Left lobe of liver (tissue), 2 donors: ENCODE measurements at places on chromosomes 4 and X. TPM values are rescaled to one million over a fixed set of nuclear protein-coding genes. Genes with fewer than 3 reads are reported as not detected.

The CTAG2 gene
- not detected for total RNA-seq

GRCh38 chr4:154120006-154120676 is 331.3 kb upstream of the SFRP2 start:
- DNase-seq: no peak

The ADH1A gene
- total RNA-seq: 355 TPM

DNA sequence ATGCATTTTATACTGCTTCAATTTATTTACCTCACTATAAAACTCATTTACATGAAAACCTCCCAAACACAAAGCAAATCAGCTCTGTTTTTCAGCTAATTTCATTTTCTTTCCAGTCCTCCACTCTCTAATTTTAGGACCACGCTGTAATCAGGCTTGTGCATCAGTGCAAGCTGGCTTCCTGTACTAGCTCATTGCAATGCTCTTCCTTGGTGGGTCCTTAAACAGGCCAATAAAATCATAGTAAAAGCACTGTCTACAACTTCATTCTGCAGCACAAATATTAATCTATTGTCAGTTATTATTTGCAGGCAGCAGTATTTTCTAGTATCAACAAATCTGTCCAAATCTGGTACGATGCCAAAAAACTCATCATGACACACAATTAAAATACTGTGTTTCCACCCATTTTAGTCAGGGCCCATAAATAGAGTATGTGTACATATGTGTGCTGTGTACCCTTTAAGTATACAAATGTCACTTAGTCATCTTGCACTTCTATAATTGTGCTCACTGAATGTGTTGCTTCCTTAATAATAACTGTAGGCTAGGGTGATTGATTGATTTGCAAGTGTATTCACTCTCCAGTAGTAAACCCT is 178.2 kb upstream of the HCCS start:
- no peak for DNase-seq

DNA sequence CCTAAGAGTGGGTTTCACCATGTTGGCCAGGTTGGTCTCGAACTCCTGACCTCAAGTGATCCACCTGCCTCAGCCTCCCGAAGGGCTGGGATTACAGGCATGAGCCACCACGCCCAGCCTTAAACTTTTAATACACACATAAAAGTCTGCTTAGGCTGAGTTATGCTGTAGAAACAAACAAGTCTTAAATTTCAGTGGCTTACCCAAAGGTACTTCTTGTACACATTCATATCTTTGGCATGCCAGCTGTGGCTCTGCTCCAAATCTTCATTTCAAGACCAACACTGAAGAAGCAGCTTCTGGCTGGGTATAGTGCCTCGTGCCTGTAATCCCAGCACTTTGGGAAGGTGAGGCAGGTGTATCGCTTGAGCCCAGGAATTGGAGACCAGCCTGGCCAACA is 80.3 kb downstream of the PPEF2 start:
- no peak for DNase-seq

The ZFX gene
- 12.5 TPM for total RNA-seq

- DNase-seq: no peak
These were observed 51.5 kb upstream of the GPRIN3 start for GRCh38 chr4:89358935-89359638.

GRCh38 chrX:15233416-15234015 is 36.4 kb downstream of the ASB9 start:
- no peak for DNase-seq

GRCh38 chr4:26787461-26788340 is 72.9 kb upstream of the STIM2 start:
- no peak for DNase-seq

DNA sequence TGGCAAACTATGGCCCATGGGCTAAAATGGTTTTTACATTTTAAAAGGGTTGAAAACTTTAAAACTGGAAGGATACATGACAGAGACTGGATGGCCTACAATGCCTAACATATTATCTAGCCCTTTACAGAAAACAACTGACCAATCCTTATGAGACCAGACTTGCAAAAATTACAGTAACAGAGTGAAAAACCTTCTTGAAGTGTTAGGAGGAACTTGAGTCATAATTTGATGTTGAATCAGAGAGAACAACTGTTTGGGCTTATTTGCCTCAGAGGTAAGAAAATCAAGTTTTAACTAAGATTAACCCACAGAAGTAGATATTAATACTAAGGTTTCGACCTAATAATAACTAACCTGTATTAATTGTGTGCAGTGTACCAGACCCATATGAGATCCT is 12.4 kb upstream of the NAP1L5 start:
- DNase-seq: no peak

GRCh38 chr4:108171339-108172230 is 2.9 kb upstream of the LEF1 start:
- no peak for DNase-seq

The PF4V1 gene
- not detected for total RNA-seq

- no peak for DNase-seq
These were observed 119.2 kb upstream of the EDNRA start for GRCh38 chr4:147361726-147362125.

The TMSB15B gene
- 0.28 TPM for total RNA-seq

The PRDM8 gene
- 0.28 TPM for total RNA-seq

GRCh38 chrX:53718073-53718472 is 31.6 kb upstream of the HUWE1 start:
- DNase-seq: no peak

- peak; percentile 51 for DNase-seq
These were observed 53.2 kb upstream of the ABCG2 start for GRCh38 chr4:88211473-88212252.

- no peak for DNase-seq
These were observed 34.6 kb downstream of the PDLIM5 start for GRCh38 chr4:94486372-94486801.

DNA sequence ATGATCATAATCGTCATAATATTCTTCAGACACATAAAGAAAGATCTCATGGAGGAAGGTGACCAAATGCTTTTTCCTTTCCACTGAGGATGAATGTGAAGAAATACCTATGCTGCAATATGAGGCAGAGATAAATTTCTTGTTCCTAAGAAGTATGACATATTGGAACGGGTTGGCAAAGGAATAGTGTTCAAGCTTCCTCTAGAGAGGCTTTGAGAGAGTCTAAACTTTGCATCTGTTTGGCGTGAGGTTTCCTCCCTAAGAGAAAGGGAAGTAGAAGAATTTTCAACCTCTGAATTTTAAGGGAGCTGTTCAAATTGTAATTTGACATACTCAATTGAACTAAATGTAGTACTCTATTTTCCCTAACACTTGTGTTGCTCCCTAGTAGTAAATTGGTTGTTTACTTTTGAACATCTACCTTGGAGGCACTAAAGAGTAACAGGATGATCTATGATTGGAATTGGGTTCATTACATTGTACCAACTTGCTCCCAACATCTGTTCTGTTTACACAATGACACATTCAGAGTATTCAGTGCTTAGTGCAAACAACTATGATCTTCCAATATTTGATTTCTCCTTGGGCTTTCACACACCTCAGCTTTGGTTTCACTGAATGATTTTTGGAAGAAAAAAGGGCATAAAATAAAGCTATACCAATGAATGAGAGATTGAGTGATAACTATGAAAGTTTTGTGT is 122.0 kb downstream of the CORIN start:
- DNase-seq: no peak

The ZNF330 gene
- 26.1 TPM for total RNA-seq

- DNase-seq: no peak
These were observed 22.2 kb downstream of the LIN54 start for GRCh38 chr4:82988323-82988832.

The SLC25A5 gene
- total RNA-seq: 208 TPM

The PTPN13 gene
- 1.4 TPM for total RNA-seq

The AFM gene
- 208 TPM for total RNA-seq

GRCh38 chr4:174262624-174263444 is 20.6 kb downstream of the FBXO8 start:
- peak; percentile 51 for DNase-seq

DNA sequence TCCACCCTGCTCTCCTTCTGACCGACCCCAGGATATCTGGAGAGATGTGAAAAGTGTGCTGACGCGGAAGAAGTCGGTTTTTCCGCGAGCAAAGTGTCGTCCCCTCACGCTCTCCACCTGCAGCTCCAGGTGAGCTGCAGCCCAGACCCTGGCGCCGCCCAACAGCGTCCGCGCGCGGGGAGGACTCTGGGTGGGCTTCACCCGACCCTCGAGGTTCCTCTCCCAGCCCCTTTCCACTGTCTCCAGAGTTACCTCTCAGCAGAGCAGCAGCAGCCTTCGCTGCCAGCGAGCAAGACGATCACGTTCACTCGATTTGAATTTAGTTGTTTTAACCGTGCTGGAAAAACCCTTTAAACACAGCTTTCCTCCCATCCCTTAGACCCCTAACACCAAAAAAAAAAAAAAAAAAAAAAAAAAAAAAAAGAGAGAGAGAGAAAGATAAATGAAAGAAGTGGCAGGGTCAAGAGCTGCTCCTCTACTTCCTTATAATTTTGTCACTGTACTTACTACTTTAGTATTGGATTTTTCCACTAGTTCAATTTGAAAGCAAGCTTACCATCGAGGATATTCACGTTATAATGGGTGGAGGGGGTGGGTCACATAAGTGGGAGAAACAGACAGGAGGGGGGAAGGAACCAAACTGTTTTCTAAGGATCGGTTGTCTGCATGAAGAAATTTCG is 758 bp upstream of the NR3C2 start:
- DNase-seq: no peak

DNA sequence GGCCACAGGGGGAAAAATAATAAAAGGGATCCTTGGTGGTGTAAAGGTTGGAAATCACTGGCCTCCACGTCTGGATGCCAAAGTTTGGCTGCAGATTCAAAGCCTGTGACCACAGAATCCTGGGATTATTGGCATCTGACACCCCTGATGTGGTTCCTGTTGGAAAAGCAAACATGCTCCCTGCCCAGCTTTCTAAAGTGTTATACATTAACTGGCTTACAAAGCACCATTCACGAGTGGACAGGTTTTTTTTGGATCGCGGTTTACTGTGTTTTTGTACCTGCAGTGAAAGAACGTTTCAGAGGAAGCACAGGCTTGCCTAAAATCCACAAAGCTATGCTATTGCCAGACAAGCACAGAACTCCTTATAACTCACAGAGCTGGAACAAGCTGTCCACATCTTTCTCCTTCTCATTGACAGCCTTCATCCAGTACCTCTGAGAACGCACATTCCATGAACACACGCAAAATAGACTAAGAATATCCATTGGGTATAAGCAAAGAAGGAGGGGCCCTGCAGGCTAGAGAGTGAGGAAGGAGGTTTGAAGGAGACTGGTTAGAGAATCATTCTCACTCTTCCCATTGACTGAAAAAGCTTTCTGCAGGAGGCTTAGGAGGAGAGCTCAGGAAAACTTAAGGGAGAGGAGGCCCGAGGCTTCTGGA is 14.5 kb upstream of the CAPN6 start:
- DNase-seq: peak; percentile 51

DNA sequence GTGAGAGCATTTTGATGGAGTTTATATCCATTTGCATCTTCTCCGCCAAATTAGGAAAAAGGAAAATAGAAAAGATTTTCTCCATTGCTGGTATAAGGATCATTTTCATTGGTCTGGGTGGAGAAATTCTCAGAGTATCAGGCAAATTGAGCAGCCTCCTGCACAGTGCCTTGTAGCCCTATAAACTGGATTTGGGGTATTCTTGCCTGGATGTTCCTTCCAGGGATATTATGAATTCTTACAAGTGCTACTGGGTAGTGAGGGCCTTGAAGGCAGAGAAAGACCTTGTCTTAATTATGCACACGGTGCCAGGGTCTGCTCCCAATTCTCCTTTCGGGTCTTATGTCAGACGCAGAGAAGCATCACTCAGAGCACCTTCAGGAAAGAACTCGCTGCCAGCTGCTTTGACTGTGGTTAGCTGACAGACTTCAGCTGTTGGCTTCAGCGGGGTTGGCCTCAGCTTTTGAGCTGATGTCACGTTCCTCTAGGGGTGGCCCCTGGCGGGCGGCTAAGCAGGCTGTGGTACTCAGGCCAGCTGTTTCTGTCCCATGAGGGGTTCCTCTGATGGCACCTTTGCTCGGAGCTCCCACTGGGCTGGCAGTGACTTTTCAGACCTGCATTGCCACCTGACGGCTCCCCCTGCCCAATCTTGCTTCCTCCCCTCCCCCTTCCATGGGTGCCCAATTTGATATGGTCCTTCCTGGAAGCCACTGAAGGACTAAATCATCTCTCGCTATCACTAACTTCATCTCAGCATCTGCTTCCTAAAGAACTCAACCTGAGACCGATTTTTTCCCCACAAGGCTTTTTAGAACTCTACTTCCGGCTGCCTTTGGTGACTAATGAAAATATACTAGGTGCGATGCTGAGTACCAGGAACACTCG is 519.5 kb downstream of the BCOR start:
- DNase-seq: no peak

DNA sequence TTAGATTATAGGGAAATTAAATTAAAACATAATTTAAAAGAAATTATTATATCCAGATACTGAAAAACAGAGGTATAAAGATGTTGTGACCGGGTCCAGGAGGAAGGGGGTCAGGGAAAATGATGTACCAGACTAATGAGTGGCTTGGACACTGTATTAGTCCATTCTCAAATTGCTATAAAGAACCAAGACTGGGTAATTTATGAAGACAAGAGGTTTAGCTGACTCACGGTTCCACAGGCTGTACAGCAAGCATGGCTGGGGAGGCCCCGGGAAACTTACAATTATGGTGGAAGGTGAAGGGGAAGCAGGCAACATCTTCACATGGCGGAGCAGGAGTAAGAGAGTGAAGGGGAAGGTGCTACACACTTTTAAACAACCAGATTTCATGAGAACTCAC is 3.4 kb upstream of the FAM9B start:
- no peak for DNase-seq

The DLG3 gene
- total RNA-seq: 1.6 TPM

DNA sequence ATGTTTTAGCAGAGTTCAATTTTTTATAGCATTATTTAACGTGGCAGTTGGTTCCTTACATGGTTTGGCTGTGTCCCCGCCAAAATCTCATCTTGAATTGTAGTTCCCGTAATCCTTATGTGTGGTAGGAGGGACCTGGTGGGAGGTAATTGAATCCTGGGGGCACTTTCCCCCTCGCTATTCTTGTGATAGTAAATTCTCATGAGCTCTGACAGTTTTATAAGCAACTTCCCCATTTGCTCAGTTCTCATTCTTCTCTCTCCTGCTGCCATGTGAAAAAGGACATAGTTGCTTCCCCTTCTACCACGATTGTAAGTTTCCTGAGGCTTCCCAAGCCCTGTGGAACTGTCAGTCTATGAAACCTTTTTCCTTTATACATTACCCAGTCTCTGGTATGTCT is 329.5 kb downstream of the GRIA2 start:
- DNase-seq: no peak

GRCh38 chrX:40310447-40310846 is 212.7 kb upstream of the BCOR start:
- DNase-seq: no peak

The NLGN4X gene
- total RNA-seq: 1.5 TPM

DNA sequence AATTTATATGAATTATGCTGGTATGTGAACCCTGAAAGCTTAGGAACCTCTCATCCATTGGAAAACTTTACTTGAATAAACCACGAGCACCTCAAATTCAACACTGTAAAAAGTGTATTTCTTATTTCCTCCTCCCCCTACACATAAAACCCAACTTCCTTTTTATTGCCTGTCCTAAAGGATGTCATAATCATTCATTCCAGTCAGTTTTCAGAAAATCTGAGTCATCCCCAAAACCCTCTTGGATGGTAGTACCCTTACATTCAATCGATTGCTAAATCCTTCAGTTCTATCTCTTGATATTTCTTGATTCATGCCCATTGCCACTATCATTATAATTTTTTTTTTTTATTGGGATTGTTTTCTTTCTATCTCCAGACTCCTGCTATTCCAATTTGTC is 91.1 kb upstream of the ATP8A1 start:
- DNase-seq: no peak

GRCh38 chr4:151833174-151833573 is 72.4 kb upstream of the GATB start:
- no peak for DNase-seq

The RBM46 gene
- total RNA-seq: 0.15 TPM

The IGSF1 gene
- total RNA-seq: 0.40 TPM

GRCh38 chr4:118741301-118741855 is 56.2 kb downstream of the METTL14 start:
- DNase-seq: no peak
